ENCODE measurements at places on chromosomes 3 and 15.

DNA sequence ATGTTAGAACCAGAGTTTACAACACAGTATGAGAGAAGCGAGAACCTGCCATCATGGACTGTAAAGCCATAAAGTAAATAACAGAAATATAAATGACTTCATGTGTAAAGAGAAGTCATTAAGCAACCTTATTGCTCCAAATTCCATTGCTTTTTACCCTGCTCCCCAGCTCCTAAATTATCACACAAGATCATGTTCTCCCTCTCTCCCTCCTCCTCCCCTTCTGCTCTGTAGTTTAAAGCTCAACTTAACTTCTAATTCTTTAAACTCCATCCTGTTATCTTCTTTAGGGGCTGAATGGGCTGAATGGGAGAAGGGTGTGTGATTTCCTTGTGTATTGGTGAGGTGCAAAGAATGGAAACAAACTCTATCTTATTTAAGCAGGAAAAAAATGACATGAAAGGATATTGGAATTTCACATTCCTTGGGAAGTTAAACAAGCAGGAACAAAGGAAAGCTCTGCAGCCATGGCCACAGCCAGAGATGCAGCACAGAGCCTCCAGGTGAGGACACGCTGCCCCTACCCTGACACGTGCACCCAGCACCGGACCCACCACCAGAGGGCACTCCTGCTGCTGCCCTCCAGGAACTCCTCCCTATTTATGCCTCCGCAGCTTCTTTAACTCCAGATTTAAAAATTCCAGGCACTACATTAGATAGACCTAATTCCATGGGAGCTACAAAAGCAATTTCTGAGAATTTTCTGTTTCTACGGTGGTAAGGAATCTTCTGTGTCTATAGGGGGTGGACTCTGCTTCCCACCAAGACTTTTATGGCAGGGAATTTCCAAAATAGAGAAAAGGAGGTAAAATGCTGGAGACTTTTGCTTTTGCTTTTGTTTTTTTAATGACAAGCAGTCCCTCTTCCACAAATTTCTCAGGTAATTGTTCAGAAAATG, 76.9 kb upstream of the ABI3BP start:
- DNase-seq: peak; percentile 66

DNA sequence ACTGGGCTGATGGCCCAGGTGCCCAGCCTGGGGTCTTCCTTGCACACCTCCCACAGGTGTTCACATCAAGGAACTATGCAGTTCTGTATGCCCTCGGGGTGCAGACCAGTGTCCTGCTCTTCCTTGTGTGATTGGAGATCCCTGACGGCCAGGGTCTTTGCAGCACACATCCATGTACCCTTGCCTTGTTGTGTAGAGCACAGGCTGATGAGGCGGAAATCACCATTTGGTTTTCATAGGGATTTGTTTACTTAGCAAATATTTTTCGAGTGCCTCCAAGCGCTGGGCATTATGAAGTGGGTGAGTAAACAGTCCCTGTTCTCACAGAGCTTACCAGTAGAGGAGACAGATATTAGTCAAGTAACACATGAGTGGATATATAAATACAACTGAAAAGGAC, 209.3 kb upstream of the UMPS start:
- no peak for DNase-seq

DNA sequence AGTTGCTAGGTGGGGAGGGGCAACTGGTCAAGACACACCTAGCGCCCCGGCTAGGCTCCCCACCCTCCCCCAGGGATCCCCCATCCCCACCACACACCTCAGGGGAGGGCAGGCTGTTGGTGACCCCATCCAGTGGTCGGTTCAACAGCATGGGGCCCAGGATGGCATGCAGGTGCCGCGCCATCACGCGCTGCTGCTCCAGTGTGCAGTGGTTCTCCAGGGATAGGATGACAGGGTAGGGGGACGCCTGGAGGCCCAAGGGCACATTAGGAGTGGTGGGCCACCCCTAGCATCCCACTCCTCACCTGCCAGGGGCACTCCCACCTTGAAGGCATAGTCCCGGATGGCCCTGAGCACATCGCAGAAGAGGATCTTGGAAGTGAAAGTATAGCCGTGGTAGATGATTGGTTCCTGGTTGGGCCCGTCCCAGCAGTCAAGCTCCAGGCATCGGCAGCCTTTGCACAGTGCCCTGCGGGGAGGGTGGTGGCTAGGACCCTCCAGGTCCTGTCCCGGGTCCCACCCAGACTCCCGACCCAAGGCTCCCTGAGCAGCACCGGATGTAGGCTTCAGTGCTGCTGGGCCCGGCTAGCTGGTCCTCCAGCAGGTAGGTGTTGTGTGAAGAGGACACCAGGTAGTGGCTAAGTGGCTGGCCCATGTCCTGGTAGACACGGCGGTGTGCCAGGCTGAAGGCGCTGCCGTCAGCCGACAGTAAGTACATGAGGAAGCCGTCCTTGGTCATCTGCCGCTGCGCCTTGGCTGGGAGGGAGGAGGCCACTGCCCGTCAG, 19.4 kb downstream of the VILL start:
- DNase-seq: no peak

GRCh38 chr3:147409143-147410115, at the start of gene ZIC1:
ZIC1 (plus strand) TSS chr3:147409365; CDS start chr3:147410113, 748 bp downstream.
- no peak for DNase-seq

GRCh38 chr15:57298843-57299550, 77.3 kb upstream of the CGNL1 start:
- DNase-seq: no peak

- no peak for DNase-seq
Observed at GRCh38 chr3:18224426-18224825, 200.7 kb downstream of the SATB1 start.

DNA sequence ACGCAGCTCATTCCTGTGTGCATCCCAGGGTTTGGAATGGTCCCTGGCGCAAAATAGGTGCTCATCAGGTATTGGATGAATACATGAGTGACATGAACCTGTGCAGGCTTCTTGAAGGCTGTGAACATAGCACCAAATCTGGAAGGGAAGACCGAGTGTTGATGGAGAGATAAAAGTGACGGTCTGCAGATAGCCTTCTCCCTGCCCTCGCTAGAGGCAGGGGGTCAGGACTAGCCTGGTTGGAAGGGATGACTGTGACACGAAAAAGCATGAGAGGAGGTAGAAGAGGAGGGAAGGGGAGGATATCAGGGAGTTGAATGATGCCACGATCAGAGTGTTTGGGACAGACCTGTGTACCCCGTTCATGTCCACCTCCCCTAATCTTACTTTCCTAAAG, 267.1 kb downstream of the XXYLT1 start:
- no peak for DNase-seq

Measured in RPMI8226 (cell line).